Non-pigmented ciliary epithelial cell (primary cell): ENCODE measurements at places on chromosomes 3 and 15.

DNA sequence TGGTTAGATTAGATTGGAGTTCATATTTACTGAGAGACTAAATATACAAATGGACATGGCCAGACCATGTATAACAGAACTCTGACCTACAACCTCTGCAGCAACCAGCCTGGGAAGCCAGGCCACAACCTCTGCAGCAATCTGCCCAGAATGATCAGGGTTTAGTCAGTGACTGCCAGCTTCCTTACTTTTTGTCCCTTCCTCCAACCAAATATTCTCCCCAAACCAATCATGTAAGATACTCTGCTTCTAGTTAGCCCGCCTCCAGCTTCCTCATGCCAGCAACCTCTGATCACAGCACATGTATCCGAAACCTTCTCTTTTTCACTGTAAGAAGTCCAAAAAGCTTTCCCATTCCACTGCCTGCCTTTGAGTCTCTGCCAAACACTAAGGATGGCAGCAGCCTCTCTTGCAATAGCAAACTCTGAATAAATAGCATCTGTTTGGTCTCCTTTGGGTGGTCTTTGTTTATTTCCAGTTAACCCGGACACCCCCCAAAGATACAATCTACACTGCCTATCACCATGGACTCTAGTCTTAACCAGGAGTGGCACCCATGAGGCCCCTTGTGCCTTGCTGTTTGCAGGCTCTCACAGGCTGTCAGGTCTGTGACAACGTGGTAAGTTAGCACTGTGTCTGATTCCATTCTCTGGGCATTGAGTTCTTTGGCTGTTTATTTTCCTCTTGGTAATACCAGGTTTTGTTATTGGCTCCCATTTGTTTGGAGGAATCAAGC is 102.2 kb downstream of the ERC2 start:
- DNase-seq = no peak

GRCh38 chr3:9500108-9501050 is 53.2 kb downstream of the LHFPL4 start:
- peak; percentile 9 for DNase-seq

GRCh38 chr15:34182942-34183341 is 27.0 kb downstream of the KATNBL1 start:
- no peak for DNase-seq

GRCh38 chr3:39443530-39443929 is 23.9 kb upstream of the MOBP start:
- no peak for DNase-seq

DNA sequence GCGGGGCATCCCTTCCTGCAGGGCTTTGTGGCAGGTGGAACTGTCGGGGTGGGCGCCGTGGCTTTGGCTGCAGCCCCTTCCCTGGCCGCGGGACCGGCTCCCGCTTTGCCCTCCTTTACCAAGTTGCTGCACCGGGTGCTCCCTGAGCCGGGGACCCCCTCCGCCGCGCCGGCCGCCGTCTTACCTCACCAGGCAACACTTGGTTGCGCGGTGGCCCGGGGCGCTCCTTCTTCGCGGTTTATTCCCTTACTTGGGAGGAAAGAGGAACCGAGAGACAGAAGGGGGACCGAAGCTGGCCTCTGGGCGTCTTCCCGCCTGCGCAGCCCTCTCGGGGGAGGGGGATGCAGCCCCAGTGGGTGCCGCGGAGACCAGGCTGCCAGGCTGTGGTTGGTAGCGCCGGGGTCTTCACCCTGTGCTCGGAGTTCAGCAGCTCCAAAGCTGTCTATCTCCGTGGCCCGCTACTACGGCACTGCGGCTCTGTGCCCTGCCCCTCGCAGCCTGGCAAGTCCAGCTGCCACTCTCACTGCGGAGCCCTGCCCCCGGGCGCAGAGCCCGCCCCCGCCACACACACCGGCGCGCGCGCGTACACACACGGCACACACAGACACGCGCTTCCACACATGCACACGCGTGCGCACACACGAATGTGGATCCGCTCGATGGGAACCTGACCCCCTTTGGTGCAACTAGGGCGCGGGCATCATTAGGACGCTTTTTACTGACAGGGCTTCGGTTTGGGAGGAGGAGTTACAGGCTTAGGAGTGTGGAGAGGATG is at the start of gene DGKG:
DGKG (minus strand) TSS at position 473 of the 775 bp plus-strand sequence. CDS start 41,775 bp downstream, outside the sequence.
- no peak for DNase-seq
